Activated CD4-positive, alpha-beta T cell treated with anti-CD3 and anti-CD28 coated beads, Interleukin-2, amount 10 ng/mL, durations not matched to agents 24 days and 14 days (primary cell): ENCODE measurements at places on chromosomes 7 and 10. TPM values are rescaled to one million over a fixed set of nuclear protein-coding genes. Genes with fewer than 3 reads are reported as not detected.

Gene SPDYE1
- total RNA-seq: not detected in 2 replicates

Gene PPP1R3A
- not detected in 2 replicates for total RNA-seq

Gene UTF1
- 0.17 and 0.19 TPM in 2 replicates for total RNA-seq

Gene KCNMA1
- not detected in 2 replicates for total RNA-seq

GRCh38 chr7:114931656-114932011 is 9.7 kb downstream of the MDFIC start:
- no peaks in the 10 kb centered on the region for H3K27me3 ChIP-seq
- peaks cover 40% of the 10 kb centered on the region for H3K36me3 ChIP-seq
- peak; percentile 79 for DNase-seq
- no peak overlapping the region for H3K27ac ChIP-seq
- H3K4me3 ChIP-seq: no peak overlapping the region

- no peaks in the 10 kb centered on the region for H3K4me1 ChIP-seq
- H3K27me3 ChIP-seq: no peaks in the 10 kb centered on the region
These were observed 163.1 kb downstream of the GFRA1 start for GRCh38 chr10:116109881-116110280.

DNA sequence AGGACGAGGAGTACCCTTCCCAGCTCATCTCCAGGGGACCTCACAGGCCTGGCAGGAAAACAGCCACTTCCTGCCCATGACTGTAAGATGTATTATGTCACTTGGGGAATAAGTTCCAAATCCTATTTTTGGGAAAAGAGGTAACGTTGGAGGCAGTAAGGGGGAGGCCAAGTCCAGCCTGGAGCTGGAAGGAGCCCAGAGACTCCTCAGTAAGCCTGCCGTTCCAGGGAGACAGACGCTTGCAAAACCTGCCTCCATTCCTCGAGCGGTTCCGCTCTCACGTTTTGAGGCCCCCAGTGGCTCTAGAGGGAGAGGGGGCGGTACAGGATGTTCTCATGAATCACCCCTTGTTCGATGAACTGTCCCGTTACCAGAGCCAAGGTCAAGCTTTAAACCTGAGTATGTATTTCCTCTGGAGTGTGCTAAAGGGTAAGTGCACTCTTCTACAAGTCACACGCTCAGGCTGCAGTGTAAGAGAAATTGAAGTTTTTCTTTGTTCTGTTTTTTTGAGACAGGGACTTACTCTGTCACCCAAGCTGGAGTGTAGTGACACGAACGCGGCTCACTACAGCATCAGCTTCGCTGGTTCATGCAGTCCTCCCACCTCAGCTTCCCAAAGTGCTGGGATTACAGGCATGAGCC is 45.5 kb upstream of the CYTH3 start:
- no peak overlapping the region for H3K4me3 ChIP-seq
- DNase-seq: no peak
- H3K27me3 ChIP-seq: no peaks in the 10 kb centered on the region
- peaks cover 3% of the 10 kb centered on the region for H3K4me1 ChIP-seq
- H3K27ac ChIP-seq: no peak overlapping the region

DNA sequence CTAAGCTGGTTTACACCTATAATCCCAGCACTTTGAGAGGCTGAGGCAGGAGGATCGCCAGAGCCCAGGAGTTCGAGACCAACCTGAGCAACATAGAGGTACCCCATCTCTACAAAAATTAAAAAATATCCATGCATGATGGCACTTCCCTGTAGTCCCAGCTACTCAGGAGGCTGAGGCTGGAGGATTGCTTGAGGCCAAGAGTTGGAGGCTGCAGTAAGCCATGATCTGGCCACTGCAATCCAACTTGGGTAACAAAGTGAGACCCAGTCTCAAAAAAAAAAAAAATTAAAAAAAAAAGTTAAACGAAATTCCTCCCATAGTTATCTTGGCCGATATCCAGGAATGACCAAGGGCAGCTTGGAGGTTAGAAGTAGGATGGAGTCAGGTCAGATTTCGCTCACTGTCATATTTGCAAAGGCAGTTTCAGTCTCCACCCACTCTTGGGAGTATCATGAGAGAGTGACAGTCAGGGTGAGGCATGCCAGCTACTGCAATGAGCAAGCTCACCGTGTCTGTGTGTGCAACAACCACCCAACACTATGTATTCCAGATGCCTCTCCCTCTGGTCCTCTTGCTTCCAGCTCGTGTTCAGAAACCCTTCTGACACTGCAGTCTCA is 6.0 kb upstream of the ZDHHC4 start:
- no peak overlapping the region for H3K27ac ChIP-seq
- H3K36me3 ChIP-seq: no peaks in the 10 kb centered on the region
- no peak for DNase-seq

GRCh38 chr7:107230334-107230733 is 61.5 kb downstream of the HBP1 start:
- H3K36me3 ChIP-seq: no peaks in the 10 kb centered on the region
- DNase-seq: no peak
- H3K27me3 ChIP-seq: no peaks in the 10 kb centered on the region

GRCh38 chr7:42193471-42194129 is 43.4 kb downstream of the GLI3 start:
- no peaks in the 10 kb centered on the region for H3K36me3 ChIP-seq
- H3K27me3 ChIP-seq: no peaks in the 10 kb centered on the region
- no peak overlapping the region for H3K27ac ChIP-seq
- H3K4me3 ChIP-seq: no peak overlapping the region
